Cardiac septum (tissue), 1 donor: ENCODE measurements at places on chromosomes 6 and 20. TPM values are rescaled to one million over a fixed set of nuclear protein-coding genes. Genes with fewer than 3 reads are reported as not detected.

DNA sequence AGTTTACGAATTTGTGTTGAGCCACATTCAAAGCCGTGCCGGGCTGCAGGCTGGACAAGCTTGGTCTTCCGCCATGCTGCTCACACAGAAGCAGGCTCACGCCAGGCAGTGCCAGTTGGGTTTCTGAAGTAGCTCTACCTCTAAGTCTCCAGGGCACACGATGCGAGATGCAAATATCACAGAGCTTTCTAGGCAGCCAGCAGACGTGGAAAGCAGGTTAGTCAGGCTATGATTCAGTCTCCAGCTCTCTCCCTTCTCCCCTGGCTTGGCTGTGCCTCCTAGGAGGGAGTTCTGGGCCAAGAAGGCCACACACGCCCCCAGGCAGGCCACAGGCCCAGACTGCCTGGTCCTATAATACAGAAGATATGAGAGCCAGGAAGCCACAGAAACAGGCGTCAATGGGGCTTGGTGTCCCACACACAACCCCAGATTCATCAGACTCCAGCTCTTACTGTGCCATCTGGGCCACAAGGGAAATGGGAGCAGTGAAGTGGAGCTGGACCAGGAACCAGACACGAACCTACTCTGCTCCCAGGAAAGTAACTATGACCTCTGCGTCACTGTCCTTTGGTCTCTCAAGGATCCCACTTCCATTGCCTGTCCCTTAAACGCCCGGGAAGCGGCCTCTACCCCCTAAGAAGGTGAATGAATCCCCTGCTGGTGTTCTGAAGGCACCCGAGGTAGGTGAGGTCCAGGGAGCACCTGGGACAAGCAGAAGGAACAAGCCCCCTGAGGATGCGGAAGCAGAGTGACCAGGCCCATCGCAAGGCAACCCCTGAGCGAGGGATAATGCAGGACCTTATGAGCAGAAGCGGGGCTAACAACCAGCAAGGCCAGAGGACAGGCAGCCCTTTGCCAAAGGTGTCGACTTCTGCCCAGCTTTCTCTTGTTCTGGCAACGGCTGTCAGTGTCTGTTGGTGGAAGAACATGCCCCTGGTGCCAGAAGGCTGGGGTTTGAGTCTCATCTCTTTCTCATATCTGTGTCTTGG is 61.2 kb downstream of the GFOD1 start:
- DNase-seq, result no peak

- DNase-seq, result no peak
Observed at GRCh38 chr6:122610690-122611455, 668 bp downstream of the PKIB start.

- no peak for DNase-seq
Observed at GRCh38 chr6:11769811-11770545, 8.6 kb downstream of the ADTRP start.

- DNase-seq, result no peak
Observed at GRCh38 chr6:167093922-167094432, 28.9 kb upstream of the CCR6 start.

GRCh38 chr6:6730831-6731230 is 142.3 kb downstream of the LY86 start:
- DNase-seq, result no peak

DNA sequence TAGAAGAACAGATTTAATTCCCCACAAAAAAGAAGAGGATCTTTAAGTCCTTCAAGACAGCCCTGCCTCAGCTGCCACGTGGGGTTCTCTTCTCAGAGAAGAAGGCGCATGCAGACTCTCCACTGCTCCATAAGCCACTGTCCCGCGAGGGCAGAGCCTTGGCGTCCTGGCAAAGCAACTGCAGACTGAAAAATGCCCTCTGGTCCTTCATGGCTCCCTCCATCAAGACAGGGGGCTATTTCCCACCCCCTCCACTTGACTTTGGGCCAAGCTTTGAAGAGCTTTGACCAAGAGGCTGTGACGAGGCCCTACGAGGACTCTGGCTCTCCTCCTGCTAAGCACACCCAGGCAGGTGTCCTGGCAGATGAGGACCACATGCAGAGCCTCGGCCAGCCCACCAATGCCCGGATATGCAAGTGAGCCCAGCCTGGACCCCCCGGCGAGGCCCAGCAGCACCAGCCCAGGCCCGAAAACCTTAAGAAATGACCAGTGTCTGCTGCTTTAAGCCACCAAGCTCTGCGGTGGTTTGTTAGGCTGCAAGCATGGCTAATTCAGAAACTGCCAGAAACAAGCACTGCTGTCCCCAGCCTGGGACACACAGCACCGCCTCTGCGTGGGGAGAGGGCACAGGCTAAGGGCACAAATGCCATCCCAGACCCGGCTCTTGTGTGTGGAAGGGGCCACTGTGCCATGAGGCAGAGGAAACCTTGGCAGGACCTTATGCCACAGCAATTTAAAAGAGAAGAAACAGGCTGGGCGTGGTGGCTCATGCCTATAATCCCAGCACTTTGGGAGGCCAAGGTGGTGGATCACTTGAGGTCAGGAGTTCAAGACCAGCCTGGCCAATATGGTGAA is 16.1 kb downstream of the GMEB2 start:
- DNase-seq, result no peak

DNA sequence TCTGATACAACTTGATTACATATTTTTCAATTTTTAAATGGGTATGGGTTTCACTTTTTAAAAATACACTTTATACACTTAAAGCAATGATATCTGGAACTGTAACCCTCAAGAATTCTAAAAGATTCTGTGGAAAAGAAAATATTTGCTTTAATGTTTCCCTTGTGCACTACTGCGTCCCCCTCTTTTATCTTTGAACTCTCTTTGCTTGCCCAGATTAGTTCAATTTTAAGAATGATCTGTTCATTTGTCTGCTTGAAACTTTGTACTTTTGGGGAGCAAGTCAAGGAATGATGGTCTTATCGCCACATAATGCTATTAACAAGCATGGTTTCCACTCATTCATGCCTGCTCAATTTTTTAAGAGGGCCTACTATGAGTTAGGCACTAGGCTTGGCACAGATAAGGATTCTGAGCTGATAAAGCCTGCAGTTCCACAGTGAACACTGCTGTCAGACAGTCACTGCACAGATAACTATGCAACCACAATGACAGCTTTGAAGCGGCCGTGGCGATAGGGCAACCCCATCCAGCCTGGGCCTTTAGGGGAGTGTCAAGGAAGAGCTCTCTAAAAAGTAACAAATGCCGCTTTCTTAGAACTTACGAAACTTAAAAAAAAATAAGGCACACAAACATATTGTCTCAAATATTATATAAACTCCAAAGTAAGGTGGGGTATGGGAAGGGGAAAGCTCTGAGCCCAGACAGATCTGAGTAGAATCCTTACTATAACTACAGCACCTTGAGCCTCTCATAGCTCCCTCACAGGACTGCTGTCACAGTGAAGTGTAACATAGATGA is 29.7 kb downstream of the FYN start:
- no peak for DNase-seq

DNA sequence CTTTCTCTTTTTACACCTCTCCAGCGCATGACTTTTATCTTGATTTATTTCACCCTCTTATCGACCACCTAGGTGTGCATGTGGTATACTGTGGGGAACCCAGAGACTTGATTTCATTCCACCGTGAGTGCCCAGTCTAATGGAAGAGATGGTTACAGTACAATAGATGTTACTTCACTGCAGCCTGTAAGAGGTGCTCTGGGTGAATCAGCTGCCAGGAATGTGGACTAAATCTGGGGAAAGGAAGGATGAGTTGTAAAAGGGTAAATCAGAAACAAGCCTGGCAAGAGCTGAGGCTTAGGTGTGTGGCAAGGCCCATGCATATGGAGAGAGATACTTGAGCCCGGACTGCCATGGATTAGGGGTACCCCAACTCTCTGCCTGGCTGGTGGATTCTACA is 7.4 kb downstream of the STK35 start:
- no peak for DNase-seq

DNA sequence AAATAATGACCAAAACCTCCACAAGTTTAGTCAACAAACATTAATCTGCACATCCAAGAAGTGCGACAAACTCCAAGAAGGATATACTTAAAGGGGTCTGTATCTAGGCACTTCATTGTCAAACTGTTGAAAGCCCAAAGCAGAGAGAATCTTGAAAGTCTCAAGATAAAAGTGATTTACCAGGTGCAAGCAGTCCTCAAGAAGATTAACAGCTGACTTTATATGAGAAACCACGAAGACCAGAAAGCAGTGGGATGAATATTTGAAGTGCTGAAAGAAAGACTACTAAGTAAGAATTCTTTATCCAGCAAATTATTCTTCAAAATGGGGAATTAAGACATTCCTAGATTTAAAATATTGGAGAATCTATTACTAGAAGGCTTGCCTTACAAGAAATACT is 58.4 kb upstream of the BLCAP start:
- DNase-seq, result no peak

- no peak for DNase-seq
Observed at GRCh38 chr6:56297022-56297989, 49.9 kb upstream of the COL21A1 start.

DNA sequence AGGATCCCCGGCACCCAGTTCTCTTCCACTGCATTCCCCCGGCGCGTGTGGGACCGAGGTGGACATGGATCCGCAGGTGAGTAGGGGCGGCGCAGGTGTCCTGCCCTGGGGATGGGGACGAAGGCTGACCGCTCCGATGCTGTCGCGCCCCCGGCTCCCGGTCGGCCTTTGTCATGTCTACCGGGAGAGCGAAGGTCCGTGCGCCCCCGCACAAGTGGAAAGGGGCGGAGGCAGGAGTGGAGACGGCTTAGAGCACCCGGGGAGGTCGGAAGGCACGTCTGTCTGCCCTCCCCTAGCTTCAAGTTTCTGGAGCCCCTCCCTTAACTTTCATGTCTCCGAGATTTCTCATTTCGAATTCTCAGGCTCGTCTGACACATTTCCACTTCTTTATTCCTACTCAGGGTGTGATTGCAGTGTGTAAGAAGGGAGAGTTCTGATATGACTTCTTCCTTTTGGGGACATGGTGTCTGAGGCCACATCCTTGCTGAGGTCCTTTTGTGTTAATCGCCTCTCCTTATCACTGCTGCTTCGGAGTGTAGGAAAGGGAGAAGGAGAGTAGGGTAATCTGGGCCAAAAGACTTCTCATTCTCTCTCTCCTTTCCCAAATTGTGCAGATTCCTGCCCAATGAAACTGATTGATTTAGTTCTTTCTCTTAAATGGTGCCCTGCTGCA is 435 bp downstream of the KIFC1 start:
- DNase-seq, result no peak

- DNase-seq, result no peak
Observed at GRCh38 chr6:95848717-95849116, 167.1 kb upstream of the FUT9 start.

GRCh38 chr6:56652994-56653393 is 10.3 kb upstream of the DST start:
- DNase-seq, result no peak

GRCh38 chr6:149202952-149203351 is 114.6 kb upstream of the TAB2 start:
- no peak for DNase-seq

GRCh38 chr6:99822741-99823512 is 171.1 kb downstream of the MCHR2 start:
- DNase-seq, result no peak

- no peak for DNase-seq
Observed at GRCh38 chr6:16130932-16131387, 2.1 kb downstream of the MYLIP start.

PRKN gene
- 23.2 TPM for total RNA-seq

BNIP5 gene
- total RNA-seq, result not detected

RAE1 gene
- total RNA-seq, result 13.8 TPM

NOTCH4 gene
- 31.2 TPM for total RNA-seq

SOBP gene
- total RNA-seq, result 28.7 TPM

SLC22A2 gene
- total RNA-seq, result not detected

FAM184A gene
- total RNA-seq, result 0.40 TPM

DDX43 gene
- total RNA-seq, result not detected

MTFR2 gene
- total RNA-seq, result not detected

PSORS1C1 gene
- total RNA-seq, result 3.9 TPM
